Activated naive CD4-positive, alpha-beta T cell treated with Interleukin-2 at 50 U/mL for 16 hours (primary cell): ENCODE measurements at places on chromosomes 7 and 10.

DNA sequence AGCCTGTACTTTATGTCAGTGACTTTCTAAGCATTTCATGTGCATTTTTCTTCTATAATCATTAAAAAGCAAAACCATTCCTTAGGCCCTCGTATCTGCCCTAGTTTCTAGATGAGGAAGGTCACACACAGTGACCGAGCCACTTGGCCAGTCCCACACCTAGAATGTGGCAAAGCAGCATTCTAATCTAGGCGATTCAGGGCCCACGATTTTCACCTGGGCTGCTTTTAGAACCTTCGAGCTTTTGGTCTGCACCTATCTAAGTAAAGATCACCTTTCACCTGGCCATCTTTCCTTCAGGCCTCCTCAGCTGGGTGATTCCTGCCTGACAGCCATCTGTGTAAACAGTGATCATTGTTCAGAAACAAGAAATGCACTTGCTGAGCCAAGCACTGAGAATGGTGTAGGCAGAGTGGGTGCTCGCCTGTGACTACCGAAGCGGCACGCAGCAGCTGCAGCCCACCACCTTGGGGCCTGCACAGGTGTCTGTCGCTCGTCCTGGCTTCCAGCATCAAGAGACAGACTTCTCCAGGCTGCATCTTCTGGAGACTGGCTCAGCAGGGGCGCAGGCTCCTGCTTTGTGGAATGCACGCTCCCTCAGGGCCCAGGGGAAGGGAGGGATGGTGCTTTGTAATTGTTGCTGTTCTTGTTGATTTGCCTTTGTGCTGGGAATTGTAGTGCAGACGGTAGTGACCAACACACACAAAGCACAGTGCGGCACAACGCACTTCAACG is 149.0 kb upstream of the INSYN2A start:
- DNase-seq: no peak

DNA sequence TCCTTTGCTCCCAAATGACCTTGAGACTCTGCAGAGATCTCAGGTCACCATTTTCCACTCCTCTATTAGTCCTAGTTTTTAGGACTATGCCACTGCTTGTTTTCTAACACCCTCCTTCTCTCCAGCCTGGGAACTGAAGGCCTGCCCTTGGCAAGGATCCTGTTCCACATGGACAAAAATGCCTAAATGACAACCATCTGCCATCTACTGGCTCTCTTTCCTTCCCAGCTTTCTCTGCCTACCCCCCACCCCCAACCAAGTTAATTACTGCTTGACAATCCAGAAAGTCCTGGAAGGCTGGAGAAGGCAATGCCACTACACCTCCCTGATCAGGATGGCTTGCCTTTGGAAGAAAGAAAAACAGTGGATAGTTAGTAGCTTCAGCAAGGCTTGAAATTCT is 44.8 kb upstream of the SP8 start:
- DNase-seq: no peak

- DNase-seq: no peak
Measured at GRCh38 chr10:132547421-132547861, 9.9 kb downstream of the INPP5A start.

- no peak for DNase-seq
Measured at GRCh38 chr7:112056409-112056808, 149.8 kb downstream of the DOCK4 start.

DNA sequence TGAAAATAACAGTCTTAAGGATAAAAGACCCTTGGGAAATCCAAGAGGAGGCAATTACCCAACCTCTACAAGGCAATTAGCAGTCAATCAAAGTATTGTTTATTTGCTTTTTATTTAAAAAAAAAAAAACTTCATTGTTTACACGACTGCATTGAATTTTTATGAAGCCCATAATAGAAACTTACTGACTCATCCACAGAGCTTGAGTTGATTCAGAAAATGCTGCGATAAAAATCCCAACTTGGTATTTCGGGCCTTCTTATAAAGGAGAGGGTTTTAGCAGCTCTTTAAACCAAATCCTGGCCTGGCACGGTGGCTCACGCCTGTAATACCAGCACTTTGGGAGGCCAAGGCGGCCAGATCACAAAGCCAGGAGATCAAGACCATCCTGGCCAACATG is 69.2 kb upstream of the PALS2 start:
- no peak for DNase-seq

DNA sequence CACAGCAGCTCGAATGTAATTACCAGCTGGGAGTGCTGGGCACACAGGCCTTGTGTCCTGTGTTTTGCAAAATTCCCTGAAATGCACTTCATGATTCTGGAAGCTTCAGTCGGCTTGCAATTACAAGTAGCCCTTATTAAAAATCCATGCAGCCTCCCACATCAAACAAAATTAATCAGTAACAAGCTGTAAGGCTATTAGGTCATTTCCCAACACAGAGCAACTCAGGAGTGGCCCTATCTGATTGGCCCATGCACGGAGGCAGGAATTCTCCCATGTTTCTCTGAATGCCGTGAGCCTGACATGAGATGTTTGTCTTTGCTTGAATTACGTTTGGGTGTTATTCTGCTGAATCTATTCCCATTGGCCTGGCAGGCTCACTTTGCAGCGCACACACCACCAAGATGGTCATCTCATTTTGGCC is 36.9 kb downstream of the FOXL3 start:
- DNase-seq: no peak

DNA sequence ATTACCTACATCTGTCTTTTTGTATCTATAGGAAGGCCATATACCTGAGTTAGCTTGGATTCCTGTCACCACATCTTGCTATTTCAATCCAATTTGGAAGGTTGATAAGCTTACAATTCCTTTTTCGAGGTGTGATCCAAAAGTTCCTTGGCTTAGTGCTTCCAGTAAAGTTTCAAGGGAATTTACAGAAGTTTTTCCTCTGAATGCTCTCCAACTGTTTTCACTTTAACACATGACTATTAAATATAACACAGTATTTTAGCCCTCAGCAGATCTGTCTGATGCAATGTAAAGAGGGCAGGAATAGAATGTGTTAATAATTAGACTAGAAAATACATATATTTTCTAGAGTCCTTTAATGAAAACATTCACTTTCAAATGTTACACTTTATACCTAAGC is 171.4 kb downstream of the DKK1 start:
- DNase-seq: no peak

DNA sequence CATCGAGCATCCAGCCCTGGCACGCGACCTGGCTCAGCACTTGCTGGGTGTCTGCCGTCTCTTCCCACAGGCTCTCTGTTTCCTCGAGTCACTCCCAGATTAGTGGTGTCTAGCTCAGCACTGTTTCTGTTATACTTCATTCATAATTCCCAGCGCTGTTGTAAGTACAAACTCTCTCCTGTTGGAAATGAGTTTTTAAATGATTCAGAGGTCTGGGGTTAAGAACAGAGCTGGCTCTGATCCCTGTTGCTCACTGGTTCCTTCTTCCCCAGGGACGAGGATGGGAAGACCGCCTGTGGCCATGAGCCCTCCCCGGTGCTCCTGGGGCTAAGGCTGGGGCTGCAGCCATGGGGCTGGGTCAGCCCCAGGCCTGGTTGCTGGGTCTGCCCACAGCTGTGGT is 17.3 kb upstream of the C10orf95 start:
- no peak for DNase-seq

GRCh38 chr10:114626841-114627240 is 31.2 kb downstream of the ABLIM1 start:
- DNase-seq: no peak

DNA sequence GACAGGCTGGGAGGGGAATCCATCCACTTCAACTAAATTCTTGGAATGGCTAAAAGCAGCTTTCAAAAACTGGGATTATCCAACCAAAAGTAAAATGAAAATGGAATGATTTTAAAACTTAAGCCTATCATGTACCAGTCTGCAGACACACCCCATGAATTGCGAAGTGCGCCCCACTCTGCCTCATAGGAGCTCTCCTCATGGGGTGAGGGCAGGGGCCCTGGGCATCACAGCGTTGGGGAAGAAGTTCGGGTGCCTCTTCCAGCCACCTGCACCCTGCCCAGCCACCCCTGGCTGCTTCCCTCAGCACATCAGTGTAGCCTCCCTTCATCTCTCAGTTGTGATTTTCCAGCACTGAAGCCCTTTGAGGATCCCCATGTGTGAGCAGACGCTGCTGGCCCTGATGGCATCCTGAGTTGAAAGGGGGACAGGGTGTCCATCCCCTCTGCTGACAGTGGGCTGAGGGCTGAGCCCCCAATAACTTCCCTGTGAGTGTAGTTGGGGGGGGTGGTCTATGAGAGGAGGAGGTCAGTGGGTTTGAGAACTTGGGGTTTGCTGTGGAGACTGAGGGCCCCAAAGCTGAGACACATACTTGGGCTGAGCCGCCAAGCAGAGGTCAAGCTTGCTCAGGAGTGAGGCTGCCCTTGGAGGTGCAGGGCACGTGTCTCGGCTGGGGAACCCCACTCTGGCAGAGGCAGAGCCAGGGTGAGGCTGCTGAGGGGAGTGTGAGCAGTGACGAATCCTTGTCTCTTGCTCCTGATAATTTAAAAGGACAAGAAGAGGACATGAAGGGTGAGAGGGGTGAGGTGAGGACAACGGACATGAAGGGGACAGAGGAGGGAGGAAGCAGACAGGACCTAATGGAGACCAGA is 542.1 kb downstream of the TCERG1L start:
- DNase-seq: no peak

- DNase-seq: no peak
Measured at GRCh38 chr7:24778543-24779282, 21.4 kb upstream of the GSDME start.

GRCh38 chr10:61404751-61405150 is 48.4 kb downstream of the TMEM26 start:
- DNase-seq: no peak

GRCh38 chr7:7596176-7596575 is 29.5 kb downstream of the MIOS start:
- DNase-seq: no peak

- no peak for DNase-seq
Measured at GRCh38 chr7:41217306-41217705, 485.6 kb downstream of the INHBA start.

DNA sequence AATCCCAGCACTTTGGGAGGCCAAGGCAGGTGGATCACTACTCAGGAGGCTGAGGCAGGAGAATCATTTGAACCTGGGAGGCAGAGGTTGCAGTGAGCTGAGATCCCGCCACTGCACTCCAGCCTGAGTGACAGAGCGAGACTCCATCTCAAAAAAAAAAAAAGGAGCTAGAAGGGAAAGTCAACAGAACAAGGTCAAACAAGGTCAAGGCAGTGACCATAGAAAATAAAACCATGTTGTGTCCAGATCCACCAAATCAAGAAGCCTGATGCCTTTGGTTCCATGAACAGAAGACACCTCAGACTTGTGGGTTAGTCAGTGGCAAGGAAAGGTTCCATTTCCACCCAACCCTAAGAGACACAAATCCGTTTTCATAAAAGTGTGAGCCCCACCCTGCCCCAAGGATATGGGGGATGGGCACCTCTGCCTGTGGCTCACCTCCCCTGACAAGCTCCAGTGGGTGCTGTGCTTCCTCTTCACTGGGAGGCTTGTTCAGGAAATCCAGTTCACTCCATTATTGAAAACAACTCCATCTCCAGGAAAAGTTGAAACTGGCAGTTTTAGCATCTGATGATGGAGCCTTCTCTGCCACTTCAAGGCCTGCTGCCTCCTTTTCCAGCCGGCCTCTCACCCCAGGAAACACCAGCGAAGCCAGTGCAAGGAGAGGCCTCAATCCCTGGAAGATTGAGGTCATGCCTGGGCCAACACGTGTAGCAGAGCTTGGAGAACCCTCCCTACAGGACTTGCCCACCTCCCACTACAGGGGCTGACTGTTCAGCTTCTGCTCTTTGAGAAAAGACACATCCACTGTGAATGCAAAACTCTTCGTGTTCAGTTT is 152.9 kb downstream of the NRF1 start:
- DNase-seq: no peak

DNA sequence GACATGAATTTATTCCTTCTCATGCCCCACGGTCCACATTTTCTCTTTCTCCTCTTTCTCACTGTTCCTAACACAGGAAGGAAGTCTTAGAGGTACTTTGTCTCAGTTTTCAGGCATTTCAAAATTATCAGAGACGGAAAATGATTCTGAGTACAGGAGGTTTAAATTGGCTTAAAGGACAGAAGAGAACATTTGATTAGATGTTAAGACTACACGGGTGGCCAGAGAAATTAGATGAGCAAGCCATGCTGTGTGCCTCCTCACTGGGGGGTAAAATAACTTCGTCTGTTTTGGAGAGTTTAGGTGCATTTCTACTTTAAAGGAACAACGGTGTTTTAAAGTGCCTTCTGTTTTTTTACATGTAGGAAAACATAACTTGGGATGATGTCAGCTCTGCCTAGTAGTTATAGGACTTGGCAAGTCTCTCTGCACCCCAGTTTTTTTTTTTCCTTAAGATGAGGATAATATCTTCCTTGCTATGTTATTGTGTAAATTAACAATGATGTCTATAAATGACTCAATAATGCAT is 66.9 kb downstream of the MCMBP start:
- DNase-seq: no peak

DNA sequence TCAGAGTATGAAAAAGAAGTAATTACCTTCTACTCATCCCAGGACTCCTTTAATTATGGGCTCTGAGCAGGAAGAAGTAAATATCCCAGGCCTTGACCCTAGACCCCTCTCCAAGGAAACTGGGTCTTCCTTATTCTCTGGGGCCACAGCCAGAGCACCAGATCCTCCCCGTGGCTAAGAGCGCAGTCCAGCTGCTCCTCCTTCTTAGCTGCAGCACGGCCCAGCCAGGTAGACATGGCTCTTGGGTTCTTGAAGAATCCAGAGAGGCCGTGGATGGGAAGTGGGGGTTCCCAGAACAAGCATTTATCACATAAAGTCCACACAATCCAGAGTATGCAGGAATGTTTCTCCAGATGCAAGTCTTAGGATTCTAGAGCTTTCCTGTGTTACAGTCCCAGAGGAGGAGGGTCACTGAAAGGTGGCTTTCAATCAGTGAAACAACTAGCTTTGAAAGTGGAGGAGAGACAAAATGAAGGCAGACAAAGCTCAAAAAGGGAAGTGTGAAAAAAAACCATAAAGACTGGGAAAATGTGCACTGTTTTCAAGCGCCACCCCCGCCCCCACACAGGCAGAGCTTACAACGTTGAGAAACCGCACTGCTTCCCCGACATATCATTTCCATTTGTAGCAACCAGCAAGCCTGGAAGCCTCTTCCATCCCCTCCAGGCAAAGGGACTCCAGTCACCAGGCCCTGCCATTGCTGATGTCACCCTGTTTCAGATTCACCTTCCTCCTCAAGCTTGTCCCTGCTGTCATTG is 396.5 kb upstream of the MKI67 start:
- no peak for DNase-seq

GRCh38 chr10:99292159-99292558 is 37.0 kb upstream of the CNNM1 start:
- no peak for DNase-seq

DNA sequence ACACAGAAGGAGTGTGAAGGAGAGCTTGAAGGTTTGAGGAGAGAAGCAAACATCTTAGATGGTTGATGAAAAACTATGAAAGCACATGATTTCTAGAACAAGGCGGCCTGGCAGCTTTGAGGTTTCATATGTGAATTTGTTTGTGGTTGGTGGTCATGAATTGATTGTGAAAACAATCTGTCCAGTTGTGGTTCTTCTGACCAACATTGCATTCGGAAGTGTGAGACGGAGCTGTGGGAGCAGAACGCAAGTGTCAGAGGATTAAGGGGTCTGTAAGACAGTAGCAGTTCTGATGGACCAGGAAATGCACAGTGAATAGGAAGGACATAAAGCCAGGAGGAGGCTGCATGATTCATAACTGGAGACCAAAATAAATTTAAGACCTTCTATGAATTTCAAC is 594.6 kb downstream of the NXPH1 start:
- no peak for DNase-seq
